ENCODE measurements at places on chromosomes 1 and 21. TPM values are rescaled to one million over a fixed set of nuclear protein-coding genes. Genes with fewer than 3 reads are reported as not detected.

KLHDC9 gene
- 1.9 TPM for total RNA-seq

ZNF593OS gene
- 0.36 TPM for total RNA-seq

TRPM2 gene
- 9.3 TPM for total RNA-seq

RAB25 gene
- total RNA-seq: 0.24 TPM

PKP1 gene
- 0.08 TPM for total RNA-seq

MAP3K7CL gene
- 1.5 TPM for total RNA-seq

PCAT6 gene
- 3.0 TPM for total RNA-seq

SLAMF7 gene
- total RNA-seq: 2.6 TPM

SHE gene
- total RNA-seq: 0.05 TPM

ETV3L gene
- total RNA-seq: not detected

UAP1 gene
- total RNA-seq: 31.1 TPM

ACKR1 gene
- total RNA-seq: not detected

DNAJC16 gene
- 5.0 TPM for total RNA-seq

MYBPH gene
- total RNA-seq: not detected

LDLRAD2 gene
- 0.10 TPM for total RNA-seq

LCE3E gene
- total RNA-seq: not detected

MYOG gene
- total RNA-seq: not detected

CFHR5 gene
- not detected for total RNA-seq

NTPCR gene
- 91.3 TPM for total RNA-seq

LIPI gene
- not detected for total RNA-seq

MFAP2 gene
- 0.21 TPM for total RNA-seq

VPS45 gene
- 16.9 TPM for total RNA-seq

ANGPTL7 gene
- not detected for total RNA-seq

LRRC71 gene
- total RNA-seq: 0.33 TPM
